ENCODE measurements at places on chromosomes 1 and 21.

- no peak for DNase-seq
Observed at GRCh38 chr1:151293093-151293492, 11.0 kb downstream of the ZNF687 start.

GRCh38 chr1:23403355-23403734, 21.2 kb downstream of the TCEA3 start:
- no peak for DNase-seq

DNA sequence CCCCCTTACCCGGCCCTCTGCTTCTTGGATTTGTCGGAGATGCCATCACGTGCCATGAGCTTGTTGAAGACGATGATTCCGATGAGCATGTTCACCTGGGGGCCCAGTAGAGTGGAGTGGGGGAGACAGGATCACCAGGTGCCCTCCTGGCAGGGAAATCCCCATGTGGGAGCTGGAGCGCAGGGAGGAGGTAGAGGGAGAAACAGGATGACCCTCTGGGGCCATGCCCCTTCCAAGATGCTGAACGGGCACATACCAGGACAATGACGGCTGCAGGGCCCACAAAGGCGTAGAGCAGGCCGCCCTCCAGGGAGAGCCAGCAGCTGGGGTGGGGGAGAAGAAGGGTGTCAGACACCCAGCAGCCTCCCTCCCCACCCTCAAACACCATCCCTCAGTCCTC, 28.6 kb downstream of the ADGRB2 start:
- DNase-seq, result no peak

GRCh38 chr1:40612345-40612831, 53.1 kb downstream of the RIMS3 start:
- DNase-seq, result peak; percentile 69

DNA sequence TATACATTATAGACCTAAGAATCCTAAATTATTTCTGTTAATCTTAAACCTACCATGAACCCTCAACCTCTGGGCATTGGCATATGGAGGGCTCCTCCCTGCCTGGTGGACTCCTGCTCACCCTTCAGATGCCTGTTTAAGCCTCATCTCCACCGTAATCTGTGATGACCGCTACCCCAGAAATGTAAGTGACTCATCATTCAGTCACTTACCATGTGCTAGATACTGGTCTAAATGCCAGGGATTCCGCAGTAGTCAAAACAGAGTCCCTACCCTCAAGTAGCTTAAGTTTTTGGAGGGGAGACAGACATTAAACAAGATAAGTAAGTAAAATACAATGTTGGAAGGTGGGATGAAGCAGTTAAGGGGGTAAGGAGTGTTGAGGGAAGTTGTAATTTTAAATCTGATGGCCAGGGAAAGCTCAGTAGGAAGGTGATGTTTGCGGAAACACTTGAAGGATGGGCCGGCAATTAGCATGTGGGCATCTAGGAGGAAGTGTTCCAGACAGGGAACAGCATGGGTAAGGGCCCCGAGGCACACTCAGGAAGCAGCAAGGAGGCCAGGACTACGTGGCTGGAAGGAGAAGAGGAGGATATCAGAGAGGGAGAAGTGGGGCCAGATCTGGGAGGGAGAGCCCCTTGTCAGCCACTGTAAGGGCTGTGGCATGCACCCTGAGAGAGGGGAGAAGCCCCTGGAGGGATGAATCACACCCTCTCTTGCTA, 141.7 kb upstream of the HOOK1 start:
- DNase-seq, result no peak

DNA sequence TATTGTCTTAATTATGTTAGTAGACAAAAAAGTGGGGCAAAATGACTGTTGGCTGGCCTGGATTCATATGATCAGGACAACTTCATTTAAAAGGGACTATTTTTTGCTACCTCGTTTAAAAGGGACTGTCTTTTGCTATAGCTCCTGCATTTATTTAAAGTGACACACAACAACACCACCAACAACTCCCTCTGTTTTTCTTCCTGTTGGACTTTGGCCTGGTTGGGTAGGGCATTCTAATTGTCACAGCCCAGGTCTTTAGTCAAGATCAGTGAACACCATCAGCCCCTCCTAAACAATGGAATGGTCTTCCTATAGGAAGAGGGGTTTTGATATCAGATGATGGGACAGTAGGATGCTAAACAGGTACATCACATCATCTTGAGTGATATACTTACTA, 241.8 kb downstream of the GPR52 start:
- no peak for DNase-seq

DNA sequence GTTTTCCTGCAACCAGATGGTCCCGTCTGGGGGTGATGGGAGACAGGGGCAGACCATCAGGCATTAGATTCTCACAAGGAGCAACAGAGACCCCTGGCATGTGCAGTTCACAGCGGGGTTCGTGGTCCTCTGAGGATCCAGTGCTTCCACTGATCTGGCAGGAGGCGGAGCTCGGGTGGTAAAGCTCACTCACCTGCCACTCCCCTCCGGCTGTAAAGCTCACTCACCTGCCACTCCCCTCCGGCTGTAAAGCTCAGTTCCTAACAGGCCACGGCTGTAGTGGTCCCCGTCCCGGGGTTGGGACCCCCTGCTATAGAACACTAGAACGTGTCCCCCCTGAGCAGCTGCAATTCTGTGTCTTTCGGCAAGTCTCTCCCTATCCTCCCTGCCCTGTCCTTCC, 4.6 kb downstream of the KRTAP10-12 start:
- DNase-seq, result no peak

DNA sequence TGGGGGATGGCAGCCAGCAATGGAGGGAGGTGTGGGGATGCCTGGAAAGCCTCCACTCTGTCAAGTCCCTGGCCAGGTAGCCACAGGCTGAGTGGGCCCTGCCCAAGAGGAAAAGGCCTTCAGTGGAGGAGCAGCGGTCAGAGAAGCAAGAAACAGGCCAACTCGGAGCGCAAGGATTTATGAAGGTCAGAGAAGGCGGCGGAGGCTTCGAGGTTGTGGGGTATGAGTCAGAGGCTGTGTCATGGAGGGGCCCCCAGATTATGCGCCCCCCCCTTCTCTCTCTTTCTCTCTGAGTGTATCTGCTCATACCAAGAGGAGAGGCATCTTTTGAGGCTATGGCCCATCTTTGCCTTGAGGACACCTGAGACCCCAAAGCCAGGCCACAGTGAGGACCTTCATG, 99.5 kb downstream of the CASZ1 start:
- DNase-seq, result peak; percentile 24

GRCh38 chr1:185824106-185824505, 89.9 kb downstream of the HMCN1 start:
- DNase-seq, result no peak

DNA sequence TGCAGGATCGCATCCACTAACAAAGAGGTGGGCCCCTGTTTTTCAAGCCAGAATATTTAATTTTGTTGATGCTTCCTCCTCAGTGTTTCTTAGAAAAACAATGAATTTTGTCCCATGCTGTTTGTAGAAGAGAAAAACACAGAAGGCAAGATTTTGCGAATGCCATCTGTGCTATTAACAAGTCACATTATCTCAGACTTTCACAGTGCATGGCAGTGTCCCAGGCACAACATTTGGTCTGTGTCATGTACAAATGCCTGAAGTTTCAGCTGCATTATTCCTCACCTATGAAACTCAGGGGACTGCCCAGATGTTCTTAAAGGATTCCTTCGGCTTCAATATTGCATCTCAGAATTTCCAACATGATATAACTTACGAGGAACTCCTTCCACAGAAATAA, 99.6 kb upstream of the ZC3H11B start:
- DNase-seq, result no peak

DNA sequence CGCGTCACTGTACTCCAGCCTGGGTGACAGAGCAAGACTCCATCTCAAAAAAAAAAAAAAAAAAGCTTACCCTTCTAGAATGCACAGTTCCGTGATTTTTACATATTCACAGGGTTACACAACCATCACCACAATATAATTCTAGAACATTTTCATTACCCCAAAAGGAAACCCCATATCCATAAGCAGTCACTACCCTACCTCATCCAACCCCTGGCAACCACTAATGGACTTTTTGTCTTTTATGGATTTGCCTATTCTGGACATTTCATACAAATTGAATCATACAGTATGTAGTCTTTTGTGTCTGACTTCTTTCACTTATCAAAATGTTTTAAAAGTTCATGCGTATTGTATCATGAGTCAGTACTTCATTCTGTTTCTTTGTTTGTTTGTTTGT, 22.8 kb downstream of the SYF2 start:
- no peak for DNase-seq

DNA sequence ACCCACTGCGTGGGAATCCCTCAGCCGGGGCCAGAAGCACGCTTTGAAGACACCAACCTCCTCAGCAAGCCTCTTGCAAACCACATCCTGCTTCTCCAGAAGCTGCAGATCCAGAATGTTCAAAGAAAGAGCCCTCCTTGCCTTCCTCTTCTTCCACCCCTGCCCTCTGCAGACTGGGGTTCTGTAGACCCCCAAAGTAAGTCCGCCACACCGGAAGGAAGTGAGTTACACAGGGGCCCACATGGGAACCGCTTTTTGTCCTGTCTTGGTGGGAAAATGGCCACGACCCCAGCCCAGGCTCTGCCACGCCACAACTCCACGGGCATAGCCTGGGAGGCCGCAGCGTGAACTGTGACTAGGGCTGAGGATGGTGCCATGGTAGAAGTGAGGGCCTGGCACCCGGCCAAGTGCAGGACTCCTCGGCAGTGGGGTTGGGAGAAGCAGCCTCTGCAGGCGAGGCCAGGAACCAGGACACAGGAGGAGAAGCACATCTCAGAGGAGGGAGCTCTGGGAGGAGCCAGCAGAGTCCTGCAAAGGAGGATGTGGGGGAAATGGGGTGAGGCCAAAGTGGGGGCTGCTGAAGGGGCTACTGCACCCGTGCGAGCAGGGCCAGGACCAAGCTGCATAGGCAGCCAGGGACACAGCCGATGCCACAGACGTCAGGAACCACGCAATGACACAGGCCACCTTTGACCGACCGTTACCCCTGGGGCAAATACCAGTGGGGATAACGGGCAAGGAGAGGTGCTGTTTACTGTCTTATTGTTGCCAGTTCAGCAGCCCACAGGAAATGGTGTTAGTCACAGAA, 30.9 kb downstream of the PDE9A start:
- peak; percentile 13 for DNase-seq

GRCh38 chr1:7383671-7384520, 387.2 kb upstream of the VAMP3 start:
- DNase-seq, result no peak

GRCh38 chr1:63033211-63033610, 249.3 kb downstream of the ATG4C start:
- no peak for DNase-seq

- no peak for DNase-seq
Observed at GRCh38 chr1:205777994-205778393, 2.7 kb upstream of the RAB29 start.

DNA sequence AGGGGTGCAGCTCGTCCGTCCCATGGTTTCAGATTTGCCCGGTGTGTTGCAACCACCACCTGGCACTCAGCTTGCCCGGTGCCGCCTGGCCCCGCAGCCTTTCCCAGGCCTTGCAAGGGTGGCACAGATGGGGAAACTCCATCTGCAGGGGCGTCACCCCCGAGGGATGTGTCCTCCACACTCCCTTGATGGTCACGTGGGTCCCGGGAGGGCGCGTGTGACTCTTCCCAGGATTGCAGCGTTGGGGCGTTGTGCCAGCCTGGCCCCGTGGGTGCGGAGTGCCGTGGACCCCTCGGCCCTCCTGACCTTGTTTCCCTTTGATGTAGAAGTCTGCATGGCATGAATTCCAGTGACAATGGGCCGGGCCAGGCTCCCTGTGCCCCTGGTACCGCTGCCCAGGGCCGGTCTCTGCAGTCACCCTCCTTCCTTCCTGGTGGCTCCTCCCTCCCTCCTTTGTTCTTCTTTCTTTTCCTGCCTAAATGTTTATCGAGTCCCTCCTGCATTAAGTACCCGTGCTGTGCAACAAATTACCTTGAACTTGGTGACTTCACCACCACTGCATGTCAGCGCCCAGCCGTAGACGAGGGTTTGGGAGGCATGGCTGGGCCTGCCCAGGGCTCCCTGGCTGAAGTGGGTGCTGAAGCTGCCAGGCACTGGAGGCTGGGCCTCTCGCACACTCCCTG, 22.9 kb downstream of the RRP1 start:
- DNase-seq, result no peak

- DNase-seq, result no peak
Observed at GRCh38 chr1:31180338-31180737, 59.3 kb downstream of the NKAIN1 start.

- no peak for DNase-seq
Observed at GRCh38 chr1:54159733-54160316, 7.0 kb upstream of the CDCP2 start.

DNA sequence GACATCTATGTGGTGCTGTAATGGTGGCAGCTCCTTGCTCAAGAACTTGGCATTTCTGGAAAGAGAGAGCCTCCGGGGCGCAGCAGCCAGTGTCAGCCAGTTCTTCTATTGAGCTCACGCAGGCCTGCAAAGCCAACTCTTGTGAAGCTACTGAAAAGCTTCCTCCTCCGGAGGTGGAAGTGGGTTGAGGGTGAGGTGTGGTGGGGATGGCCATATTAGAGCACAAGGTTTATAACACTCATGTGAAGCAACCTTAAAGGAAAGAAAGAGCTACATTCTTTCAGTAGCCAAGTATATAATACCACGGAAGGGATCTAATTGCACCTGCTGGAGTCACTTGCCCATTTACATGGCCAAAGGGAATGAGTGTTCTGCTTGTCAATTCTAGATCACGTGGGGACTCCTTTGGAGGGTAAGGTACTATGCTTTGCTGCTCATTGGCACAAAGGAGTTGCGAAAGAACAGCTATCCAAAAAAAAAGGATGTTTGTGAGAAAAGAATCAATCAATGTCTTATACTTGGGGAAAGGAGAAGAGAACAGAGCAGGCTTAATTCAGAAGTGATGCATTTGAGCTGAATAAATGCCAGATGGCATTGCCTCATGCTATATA, 18.3 kb upstream of the MAP10 start:
- no peak for DNase-seq

DNA sequence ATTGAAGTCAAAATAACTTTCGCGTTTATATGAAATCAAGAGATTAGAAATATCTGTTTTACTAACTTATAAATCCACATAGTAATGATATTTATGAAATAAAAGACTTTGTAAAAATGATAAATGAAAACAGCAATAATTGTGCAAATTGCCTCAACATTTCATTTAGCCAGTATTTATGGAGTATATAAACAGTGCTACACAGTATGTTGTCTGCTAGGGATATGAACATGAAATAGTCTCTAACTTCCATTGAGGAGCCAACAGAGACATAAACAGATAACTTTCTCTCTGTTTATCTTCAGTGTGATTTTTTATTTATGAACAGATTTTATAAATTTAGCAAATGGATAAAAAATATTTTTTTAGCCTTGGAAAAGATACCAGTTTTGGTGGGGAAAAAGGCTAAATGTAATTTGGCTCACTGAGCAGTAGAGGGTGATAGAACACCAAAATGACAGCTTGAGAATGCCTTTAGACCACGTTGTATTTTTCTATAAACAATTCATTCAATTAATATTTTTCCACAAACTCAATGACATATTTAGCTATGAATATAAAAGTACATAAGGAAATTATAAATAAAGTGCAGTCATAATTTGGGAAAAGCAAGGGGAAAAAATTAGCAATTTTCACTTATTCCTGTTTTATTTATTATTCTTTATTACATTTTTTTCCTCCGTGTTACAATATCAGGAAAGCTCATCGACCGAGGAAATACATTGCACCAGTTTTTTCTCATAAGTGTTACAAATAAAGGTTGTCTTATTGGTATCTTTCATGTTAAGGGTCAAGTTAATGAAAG, 47.5 kb upstream of the EEIG2 start:
- DNase-seq, result no peak
